Cerebellar nuclear complex (tissue), 1 donor: ENCODE measurements at places on chromosomes 3 and 15.

DNA sequence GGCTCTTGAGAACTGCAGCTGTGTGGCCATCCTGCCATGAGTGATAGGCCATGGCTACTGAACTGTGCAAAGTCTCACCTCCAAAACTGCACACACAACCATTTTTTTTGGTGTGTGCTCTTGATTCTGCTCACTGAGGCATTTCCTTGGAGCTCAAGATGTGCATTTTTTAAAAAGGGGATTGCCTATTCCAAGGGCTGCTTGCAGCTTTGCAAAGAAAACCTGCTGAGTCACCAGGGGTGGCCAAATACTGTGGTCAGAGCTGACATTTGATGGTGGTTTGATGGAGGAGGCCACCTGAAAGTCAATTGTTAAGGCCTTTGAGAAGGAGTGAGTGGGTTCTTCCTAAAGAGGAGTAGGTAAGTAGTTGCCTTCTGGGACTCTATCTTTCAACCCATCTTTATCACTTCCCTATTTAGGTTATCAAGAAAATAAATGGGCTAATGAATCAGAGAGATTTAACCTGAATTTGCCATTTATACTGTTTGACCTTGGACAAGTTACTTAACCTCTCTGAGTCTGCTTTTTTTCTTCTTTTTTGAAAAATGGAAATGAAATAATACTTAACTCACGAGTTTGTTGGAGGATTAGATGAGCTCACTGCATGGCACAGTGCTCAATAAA, 87.9 kb downstream of the CHST2 start:
- DNase-seq, result no peak

GRCh38 chr3:115233021-115233420, 85.9 kb upstream of the ZBTB20 start:
- no peak for DNase-seq

- no peak for DNase-seq
These were observed 31.3 kb upstream of the BLM start for GRCh38 chr15:90685591-90686434.

GRCh38 chr3:196645096-196645495, 5.6 kb downstream of the NRROS start:
- no peak for DNase-seq
